ENCODE measurements at places on chromosomes 12 and 14.

DNA sequence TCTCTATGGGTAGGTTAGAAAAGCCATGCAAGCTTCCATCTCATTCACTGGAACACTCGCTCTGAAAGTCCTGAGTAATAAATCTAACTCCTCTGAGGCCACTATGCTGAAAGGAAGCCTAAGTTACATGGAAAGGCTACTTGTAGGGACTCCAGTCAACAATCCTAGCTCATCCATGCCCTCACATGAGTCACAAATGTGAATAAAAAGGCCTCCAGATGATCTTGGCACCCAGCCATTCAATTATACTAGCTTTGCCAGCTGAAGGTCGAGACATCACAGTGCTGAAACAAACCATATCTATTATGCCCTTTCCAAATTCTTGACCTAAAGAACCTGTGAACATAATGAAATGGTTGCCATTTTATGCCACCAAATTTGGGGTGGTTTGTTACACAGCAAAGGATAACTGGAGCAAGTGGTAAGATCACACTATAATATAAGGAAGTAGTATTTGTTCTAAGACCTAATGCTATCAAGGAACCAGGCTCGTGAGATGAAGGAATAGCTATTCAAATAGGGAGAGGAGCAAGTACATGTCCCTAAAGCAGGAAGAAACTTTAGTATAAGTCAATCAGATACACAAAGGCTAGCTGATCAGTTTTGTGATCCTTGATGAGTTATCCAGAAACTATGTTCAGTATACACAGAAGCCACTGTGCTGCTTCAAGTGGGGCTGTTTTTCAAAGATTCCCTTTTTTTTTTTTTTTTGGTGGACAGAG, 142.1 kb downstream of the MED13L start:
- DNase-seq: no peak

DNA sequence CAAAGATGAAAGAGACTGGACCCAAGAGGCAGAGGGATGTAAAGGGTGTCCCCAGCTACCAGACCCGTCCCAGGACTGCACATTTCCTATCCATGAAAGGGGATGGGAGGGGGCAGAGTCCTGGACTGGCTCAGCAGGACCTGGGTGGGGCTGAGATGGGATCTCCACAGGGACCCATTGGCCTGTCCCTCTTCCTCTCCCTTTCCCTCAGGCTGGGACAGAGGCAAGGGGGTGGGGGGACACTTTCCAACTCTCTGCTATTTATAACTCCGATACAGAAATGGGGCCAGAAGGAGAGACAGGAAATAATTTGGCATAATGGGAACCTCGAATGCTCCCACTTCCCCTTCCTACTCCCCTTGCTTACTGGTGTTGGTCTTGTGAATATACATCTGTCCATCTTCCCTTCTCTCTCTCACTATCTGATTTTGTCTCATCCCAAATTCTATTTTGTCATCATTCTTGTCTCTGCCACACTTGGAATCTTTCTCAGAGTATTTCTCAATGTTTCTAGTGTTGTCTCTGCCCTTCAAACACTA, 1.1 kb upstream of the ITGA7 start:
- no peak for DNase-seq

- DNase-seq: no peak
Observed at GRCh38 chr12:30016540-30017055, 232.9 kb upstream of the TMTC1 start.

DNA sequence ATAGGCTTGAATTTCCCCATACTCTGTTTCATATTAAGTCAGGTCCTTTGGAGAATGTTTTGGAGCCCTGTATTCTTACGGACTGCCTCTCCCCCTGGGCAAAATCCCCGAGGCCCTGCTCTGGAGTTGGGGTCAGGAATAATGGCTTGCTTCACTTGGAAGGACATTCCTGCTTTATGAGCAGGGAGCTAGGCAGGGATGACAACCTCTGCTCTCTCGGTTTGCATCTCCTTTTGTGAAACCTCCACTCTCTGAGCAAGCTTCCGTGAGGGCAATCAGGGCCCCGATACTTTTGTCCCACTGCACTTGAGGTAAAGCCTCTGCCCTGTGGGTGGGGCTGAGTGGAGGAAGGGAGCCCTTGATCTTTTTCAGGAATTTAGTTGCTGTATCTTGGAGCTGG, 19.3 kb downstream of the OS9 start:
- no peak for DNase-seq

- peak; percentile 12 for DNase-seq
Observed at GRCh38 chr12:89947437-89948270, 239.0 kb upstream of the ATP2B1 start.

GRCh38 chr14:93153121-93153520, 31.6 kb downstream of the MOAP1 start:
- no peak for DNase-seq

DNA sequence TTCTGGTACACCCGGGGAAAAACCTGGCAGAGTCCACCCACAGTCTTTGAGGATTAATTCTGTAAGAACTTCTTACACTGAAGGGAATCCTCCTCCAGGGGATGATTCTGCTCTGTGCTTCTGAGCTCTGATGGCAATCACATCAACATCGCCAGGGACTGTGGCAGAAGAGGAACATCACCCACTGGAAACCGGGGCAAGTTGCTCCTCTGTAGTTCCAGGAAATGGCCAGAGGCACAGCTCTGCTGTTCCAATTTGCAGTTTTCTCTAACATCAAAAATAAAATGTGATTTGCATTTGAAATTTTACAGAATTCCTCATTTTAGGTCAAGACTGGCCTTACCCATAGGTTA, 207.6 kb downstream of the DAD1 start:
- no peak for DNase-seq

DNA sequence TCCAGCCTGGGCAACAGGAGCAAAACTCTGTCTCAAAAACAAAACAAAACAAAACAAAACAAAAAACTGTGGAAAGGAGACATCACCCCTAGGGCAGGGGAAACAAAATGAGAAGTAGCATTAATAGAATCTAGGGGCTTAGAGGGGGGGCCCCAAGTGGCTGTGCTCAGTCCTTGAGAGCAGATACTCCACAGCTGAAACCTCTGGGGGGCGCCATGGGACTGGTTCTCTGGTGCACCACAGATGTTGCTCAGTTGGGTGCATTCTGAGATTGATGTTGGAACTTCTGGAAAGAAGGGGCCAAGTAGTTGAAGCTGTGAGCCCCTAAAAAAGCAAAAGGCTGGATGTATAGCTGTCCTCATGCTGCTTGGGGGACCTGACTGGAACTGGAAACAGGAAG, 11.8 kb upstream of the SYNE2 start:
- no peak for DNase-seq

DNA sequence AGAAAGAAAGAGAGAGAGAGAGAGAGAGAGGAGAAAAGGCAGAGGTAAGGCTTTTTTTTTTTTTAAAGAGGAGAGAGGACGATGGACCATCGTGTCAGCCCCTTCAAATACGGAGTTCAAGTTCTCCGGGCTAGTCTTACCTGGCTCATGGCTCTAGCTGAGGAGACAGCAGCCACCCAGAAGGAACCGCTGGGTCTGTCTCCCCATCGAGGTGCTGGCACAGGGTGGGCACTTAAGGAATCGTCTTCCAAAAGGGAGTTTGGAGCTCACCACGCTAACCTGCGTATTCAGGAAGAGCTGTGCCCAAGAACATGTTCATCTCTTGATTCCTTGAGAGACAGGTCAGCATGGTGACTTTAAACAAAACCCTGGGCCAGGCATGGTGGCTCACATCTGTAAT, 102.7 kb downstream of the SETD3 start:
- DNase-seq: no peak

- no peak for DNase-seq
Observed at GRCh38 chr12:109110988-109111495, 5.3 kb upstream of the ACACB start.

- no peak for DNase-seq
Observed at GRCh38 chr14:26775765-26776563, 178.1 kb upstream of the NOVA1 start.

DNA sequence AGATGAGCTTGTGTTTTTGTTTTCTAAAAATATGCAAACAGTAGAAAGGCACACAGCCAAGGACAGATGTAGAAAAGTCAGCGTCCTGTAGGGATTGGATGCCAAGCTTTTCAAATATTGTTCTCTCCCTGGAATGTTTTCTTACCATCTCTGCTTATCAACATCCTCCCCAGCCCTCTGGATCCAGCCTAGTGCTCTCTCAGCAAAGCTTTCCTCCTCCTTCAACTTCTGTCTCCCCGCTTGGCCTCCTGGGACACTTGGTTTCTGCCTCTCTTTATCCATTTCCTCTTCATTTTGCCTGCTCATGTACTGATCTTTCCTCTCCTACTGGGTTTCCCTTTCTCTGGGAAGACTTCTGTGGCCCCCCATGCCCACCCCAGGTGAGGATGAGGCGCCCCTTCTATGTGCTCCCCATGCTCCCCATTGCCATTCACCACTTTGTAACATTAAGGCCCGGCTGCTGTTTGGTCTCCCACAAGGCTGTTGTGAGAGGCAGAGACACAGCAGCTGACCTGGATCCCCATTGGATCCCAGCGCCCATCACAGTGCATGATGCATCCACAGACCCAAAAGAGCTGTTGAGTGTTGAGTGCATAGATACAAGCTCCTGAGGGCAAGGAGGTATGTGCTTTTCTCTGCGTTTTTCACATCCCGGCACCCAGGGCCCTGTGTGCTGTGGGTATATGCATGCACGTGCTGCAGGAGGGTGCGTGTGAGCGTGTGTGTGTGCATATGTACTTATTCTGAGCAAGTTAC, 38.2 kb downstream of the EVL start:
- DNase-seq: no peak

GRCh38 chr14:102096569-102097188, 9.8 kb upstream of the HSP90AA1 start:
- DNase-seq: peak; percentile 90

- no peak for DNase-seq
Observed at GRCh38 chr12:5856692-5857091, 88.4 kb downstream of the ANO2 start.

DNA sequence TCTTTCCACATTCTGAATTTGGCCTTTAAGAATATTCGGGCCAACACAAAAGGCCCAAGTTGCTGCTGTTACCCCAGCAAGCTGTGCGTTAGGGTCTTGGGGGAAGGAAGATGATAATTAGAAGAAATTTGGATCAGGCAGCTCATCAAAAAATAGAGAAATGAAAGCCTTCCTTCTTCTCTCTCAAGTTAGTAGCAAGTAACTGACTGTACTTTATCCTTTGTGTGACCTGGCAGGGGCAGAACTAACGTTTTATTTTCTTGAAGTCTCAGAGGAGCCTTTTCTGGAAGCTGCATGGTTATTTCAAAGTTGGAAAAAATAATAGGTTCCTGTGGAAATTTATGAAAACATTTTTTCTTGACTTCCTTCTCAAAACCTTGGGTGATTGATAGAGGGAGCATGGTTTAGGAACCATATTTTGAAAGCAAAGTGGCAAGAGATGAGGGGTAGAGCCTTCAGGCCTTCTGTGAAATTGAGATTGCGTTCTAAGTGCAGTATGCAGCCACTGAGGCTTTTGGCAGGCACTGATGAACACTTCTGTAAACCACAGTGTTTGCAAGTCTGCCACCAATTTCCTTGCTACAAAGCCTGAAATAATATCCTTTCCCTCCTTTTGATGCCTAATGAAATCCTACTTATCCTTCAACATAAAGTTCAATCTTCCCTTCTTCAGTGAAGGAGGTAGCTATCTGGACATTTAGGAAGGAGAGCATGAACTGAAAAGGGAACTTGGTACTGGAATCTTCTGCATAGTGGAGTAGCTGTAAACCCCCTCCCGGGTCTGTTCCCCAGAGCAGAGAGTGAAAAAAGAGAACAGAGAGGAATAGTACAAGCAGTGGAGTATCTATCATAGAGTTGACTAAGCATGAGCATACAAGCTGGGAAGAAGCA, 123.2 kb downstream of the FGD4 start:
- DNase-seq: no peak

- DNase-seq: no peak
Observed at GRCh38 chr12:74033531-74033930, 504.1 kb upstream of the ATXN7L3B start.

- DNase-seq: no peak
Observed at GRCh38 chr14:89470401-89470800, 53.4 kb upstream of the FOXN3 start.

DNA sequence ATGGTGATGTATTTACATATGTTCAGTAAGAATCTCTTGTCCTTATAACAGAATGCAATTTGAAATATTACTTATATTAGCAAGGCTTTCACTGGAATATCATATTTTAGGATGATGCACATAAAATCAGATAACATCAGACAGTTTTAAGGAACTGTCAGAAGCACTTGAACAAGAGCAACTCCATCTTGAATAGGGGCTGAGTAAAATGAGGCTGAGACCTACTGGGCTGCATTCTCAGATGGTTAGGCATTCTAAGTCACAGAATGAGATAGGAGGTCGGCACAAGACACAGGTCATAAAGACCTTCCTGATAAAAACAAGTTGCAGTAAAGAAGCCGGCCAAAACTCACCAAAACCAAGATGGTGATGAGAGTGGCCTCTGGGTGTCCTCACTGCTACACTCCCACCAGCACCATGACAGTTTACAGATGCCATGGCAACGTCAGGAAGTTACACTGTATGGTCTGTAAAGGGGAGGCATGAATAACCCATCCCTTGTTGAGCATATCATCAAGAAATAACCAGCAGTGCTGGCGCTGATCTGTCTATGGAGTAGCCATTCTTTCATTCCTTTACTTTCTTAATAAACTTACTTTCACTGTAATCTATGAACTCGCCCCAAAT, 27.6 kb upstream of the ETV6 start:
- DNase-seq: no peak

GRCh38 chr12:57214398-57214781, 2.2 kb upstream of the NXPH4 start:
- DNase-seq: peak; percentile 58

DNA sequence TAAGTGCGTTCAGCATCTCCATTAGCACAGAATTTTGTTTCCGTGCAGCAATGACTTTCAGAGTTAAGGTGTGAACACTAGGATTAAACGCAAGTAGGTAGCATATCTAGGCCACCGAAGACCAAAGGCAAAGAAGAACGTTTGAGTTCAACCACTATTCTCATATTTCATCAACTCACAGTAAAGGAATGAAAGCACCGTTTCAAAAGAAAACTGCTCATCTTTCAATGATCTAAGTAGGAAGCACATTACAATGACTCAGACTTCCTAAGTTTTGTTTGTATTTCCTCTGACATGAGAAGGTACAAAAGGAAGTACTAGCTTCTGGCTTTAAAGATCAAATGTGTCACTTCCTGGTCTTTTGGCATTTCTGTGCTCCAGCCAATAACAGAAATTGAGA, 57.6 kb downstream of the ACADS start:
- no peak for DNase-seq

GRCh38 chr12:130117233-130117632, 45.0 kb upstream of the FZD10 start:
- no peak for DNase-seq

DNA sequence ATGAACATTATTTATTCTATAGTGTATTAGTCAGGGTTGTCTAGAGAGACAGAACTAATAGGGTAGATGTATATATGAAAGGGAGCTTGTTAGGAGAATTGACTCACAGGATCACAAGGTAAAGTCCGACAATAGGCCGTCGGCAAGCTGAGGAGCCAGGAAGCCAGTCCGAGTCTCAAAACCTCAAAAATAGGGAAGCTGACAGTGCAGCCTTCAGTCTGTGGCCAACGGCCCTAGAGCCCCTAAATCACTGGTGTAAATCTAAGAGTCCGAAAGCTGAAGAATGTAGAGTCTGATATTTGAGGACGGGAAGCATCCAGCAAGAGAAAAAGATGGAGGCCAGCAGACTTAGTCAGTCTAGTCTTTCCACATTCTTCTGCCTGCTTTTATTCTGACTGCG, 912.2 kb downstream of the FLRT2 start:
- no peak for DNase-seq
